ENCODE measurements at places on chromosomes 3 and 15.

DNA sequence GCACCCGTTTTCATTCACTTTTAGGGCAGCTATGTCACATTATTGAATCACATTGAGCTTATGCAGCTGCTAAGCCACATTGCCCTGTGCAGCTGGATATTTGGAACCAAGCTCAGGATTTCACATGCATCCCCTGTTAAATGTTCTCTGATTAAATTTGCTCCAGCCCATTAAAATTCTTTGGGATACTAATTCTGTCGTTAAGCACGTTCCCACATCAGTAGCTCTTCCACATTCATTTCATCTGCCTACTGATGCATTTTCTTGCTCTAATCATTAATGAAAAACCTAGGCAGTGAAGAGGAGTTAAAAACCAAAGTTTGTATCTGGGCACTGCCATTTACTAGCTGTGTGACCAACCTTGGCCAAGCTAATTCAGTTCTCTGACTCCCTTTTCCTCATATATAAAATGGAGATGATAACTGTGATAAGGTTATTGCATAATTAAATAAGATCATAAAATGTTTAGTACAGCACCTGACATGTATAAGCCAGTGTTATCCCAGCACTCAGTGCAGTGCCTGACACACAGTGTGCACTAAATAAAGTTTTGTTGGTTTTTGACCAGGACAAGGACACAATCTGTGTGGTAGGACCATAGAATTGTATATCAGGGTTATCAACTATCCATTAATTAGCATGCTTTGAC, 222.2 kb upstream of the ATP11B start:
- DNase-seq: no peak

GRCh38 chr3:10524799-10525301, 19.5 kb upstream of the ATP2B2 start:
- DNase-seq: no peak

GRCh38 chr15:84859144-84859543, 25.3 kb upstream of the SLC28A1 start:
- no peak for DNase-seq

GRCh38 chr15:77857419-77857818, 220.1 kb downstream of the TBC1D2B start:
- DNase-seq: no peak

DNA sequence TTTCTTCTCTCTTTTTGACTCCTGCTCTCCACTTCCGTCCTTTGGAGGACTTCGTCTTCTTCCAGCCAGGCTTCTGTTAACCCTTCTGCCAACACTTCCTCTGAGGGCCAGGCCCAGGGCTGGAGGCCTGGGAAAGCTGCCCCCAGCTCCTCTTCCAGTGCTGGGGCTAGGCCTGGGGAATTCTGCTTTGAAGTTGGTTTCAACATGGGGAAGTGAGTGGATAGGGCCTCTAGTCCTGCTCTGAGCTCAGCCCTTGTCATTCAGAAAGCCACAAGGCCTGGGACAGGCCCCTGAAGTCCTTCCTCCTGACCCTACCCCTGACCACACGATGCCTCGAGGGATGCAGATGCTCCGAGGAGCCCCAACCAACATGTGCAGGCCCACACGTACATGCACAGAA, 53.9 kb upstream of the HERC1 start:
- peak; percentile 22 for DNase-seq

DNA sequence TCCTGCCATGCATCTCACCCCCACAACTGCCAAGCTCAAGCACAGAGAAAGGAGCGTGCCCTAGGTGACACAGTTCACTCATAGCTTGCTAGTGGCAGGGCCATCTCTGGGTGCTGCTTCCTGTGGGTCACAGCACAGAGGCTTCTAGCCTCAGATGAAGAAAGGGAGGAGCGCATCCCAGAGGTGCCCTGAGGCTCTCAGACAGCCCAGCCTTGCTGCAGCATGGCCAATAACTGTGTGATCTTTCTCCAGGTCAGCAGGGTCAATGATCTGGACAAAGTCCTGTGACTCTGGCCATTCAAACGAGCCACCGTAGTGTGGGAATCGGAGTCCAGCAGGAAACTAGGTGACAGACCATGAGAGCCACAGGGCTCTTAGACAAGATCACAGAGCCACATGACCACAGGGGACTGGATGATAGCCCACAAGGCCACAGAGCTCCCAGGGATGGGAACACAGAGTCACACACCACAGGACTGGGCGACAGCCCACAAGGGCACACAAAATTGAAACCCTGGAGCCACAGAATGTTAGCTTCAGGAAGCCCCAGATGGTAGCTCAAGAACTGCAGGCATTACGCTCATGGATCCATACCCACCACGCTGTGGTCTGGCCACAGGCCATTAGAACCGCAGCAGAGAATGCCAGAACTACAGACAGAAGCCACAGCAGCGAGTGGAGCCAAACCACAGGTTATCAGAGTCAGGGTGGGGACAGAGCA, 25.9 kb upstream of the GRIP2 start:
- DNase-seq: peak; percentile 73

DNA sequence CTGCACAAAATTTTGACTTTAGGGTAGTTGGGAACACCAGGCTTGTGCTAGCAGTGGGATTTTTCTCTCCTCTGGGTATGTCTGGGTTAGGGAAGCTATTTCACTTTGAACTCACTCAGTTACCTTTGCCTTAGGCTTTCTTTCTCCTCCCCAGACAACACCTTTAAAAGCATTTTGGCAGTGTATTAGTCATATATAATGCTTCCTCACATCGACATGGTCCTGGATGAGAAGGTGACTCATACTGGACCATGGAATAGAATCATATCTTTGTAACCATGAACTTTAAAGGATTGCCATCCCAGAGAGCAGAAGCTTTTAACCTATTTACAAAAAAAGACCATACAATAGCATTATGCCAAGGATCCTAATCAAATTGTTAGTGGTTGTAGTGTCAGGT, 2.7 kb downstream of the RYR3 start:
- DNase-seq: no peak

DNA sequence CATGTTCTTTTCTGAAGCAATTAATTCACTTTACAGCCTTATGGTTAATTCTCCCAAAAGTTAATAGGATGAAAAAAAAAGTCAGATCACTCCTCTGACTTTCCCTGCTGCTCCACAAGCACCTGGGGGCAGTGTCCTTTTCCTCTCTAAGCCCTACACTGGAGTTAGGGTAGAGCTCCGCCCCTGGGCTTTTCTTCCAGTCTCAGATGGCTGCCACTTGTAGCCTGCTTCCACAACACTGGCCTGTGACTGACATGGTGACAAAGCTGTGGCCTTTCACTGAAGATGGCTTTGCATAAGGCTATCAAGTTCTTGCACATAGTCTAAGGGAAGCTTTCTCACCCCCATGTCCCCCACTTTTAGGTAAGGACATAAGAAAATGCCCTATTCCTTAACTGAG, 1.3 kb upstream of the MON1A start:
- no peak for DNase-seq

DNA sequence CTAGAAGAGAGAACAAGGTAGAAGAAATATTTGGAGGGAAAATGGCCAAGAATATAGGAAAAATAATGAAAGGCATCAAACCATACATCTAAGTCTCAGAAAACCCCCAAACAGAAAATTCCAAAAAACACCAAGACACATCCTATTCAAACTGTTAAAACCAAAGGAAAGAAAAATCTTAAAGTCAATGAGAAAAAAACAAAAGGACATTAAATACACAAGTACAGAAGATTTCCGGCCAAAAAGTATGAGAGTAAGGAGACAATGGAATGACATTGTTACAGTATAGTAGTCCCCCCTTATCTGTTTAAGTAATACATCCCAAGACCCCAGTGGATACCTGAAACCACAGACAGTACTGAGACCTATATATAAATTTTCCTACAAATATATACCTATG, 18.8 kb downstream of the CLASP2 start:
- DNase-seq: no peak

DNA sequence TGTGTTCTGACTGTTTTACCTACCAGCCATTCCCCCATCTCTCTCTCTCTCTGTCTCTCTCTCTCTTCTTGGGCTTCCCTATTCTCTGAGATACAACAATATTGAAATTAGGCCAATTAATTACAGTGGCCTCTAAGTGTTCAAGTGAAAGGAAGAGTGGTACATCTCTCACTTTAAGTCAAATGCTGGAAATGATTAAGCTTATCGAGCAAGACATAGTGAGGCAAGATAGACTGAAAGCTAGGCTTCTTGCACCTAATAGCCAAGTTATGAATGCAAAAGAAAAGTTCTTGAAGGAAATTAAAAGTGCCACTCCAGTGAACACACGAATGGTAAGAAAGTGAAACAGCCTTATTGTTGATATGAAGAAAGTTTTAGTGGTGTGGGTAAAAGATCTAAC, 21.3 kb downstream of the SNRK start:
- DNase-seq: no peak

GRCh38 chr15:80694611-80695098, 455 bp upstream of the ABHD17C start:
- DNase-seq: no peak

GRCh38 chr15:71677352-71677751, 133.0 kb upstream of the NR2E3 start:
- DNase-seq: no peak

- DNase-seq: no peak
Measured at GRCh38 chr15:81856001-81856633, 189.7 kb downstream of the MEX3B start.

GRCh38 chr3:24520976-24521419, 26.3 kb upstream of the THRB start:
- no peak for DNase-seq

DNA sequence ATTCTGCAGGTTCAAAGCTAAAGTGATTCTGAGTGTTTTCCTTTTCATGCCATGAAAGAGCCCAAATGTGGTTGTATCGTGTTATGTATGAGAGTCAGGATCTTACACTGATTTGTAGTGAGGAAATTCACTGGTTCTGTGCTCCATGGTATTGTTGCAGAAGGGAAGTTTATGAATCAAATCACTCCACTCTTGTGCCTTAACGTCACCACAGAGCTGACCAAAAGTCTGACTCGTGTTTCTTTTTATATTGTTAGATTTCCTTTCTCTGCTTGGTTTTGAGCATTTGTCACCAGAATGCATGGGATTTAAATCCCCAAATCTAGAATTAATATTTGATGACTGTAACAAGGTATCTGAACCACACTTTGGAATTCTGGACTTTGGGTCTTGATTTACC, 29.1 kb upstream of the SLC30A4 start:
- no peak for DNase-seq

DNA sequence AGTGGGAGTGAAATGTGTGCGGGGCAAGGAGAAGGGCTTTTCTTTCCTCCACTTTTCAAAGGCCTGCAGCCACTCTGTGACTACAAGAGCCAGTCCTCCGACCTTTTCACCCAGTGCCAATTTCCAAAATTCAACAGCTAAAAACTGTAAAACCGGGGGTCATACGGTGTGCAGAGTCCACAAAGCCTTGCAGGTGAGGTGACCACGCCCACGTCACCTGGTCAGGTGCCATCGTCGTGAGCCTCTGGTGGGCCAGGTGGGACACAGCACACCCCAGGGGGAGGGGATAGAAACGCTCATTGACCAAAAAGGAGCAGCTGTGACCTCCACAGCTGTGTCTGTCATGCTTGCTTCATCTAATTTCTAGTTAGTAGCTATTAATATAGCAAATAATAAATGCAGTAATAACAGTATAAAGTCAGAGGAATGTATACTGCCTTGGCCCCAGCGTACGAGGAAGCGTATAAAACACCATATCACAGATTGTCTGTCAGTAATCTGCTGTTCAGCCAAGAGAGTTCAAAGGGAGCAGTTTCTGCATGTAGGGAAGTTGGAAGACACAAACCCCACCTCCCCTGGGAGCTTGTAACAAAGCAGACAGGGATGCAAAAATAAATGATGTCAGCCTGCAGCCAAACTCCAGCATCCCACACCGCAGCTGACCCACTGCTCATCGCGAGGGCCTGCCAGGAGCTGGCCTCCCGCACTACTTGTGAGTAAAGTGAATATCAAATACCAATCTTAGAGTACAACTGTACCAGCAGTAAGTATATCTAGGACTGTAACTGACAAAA, 86.7 kb downstream of the VGLL4 start:
- no peak for DNase-seq

- no peak for DNase-seq
Measured at GRCh38 chr15:29324746-29325145, 55.1 kb upstream of the NSMCE3 start.

- DNase-seq: no peak
Measured at GRCh38 chr3:57952208-57952631, 56.0 kb upstream of the FLNB start.

GRCh38 chr3:127369356-127369935, 81.6 kb upstream of the PRR20G start:
- DNase-seq: no peak

- no peak for DNase-seq
Measured at GRCh38 chr3:24338409-24339130, 156.1 kb downstream of the THRB start.

DNA sequence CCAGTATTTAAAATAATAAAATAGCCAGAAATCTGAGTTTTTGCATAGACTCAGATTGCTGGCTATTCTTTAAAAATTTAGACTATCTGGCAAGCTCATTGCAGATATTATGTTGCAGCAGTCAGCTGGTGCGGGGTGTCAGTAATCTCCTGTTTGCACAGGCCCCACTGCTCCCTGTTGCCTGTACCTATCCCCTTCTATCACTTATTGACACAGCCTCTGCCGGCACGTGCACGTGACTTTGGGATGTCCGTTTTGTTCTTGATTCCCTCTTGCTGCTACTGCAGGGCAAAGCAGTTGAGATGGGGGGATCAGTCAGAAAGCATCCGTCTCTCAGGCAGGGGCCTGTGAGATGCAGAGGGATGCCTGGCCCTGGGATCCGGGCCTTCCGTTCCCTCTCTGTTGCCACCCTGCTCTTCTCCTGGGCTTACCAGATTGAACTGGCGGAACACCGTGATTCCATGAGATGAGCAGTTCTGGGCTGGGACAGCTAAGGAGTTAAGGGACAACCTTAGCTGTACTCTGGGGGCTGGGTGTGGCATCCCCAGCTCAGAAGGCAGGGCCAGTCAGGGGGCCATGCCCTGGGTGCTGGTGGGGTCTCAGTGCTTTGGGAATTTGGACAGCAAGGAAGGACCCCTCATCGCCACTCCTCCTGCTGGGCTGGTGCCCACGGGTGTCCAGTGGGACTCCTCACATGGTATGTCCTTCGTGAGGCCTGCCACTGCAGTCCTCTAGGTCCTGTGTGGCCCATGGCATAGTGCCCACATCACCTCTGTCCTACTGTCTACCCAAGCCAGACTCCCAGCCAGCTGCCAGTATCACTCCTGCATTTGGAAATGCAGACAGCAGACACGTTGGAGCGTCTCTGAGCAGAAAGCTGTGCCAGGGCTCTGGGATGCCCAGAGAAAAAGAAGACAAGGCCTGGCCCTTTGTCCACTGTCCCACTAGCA, 11.8 kb downstream of the MRAS start:
- no peak for DNase-seq

- DNase-seq: no peak
Measured at GRCh38 chr3:49511639-49512038, 41.6 kb downstream of the DAG1 start.

DNA sequence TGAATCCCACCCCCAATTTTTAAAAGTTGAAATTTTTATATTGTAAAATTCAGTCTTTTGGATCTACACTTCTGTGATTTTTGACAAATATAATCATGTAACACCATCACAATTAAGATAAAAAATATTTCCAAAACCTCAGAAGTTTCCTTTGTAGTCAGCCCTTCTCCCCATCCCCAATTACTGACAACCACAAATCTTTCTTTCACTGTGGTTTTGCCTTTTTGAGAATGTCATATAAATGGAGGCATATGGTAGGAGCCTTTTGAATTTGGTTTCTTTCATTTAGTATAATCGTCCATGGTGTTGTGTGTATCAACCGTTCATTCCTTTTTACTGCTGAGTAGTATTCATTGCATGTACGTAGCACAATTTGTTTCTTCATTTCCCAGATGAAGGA, 7.9 kb upstream of the CILP start:
- DNase-seq: no peak

GRCh38 chr3:106083207-106083606, 214.4 kb upstream of the CBLB start:
- DNase-seq: no peak

Measured in AML-193 (cell line).